ENCODE measurements at places on chromosomes 6 and 20. TPM values are rescaled to one million over a fixed set of nuclear protein-coding genes. Genes with fewer than 3 reads are reported as not detected.

GRCh38 chr6:50289366-50289765 lies 239.6 kb upstream of the DEFB112 start:
- no peak for DNase-seq

GRCh38 chr20:32606107-32606506 lies 21.0 kb upstream of the NOL4L start:
- no peak for DNase-seq

- DNase-seq = no peak
Observed at GRCh38 chr6:37874726-37875125, 55.2 kb downstream of the ZFAND3 start.

DNA sequence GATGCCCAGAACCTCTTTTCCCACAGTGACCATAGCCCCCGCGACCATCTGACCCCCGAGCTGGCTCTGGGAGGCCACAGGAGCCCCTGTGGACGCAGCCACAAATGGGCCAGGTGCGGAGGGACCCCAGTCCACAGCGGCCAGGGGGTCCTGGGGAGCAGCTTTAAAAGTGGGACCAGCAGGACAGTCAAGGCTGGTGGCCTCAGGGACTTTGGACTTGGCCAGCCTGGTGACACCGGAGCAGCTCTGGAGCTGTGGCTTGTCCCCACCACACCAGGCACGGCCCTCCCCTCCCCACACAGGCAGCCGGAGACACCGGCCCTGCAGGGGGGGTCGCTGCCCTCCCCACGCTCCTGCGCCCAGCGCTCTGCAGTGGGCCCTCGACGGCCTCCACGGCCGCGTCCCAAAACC lies 3.5 kb downstream of the FNDC11 start:
- no peak for DNase-seq

DNA sequence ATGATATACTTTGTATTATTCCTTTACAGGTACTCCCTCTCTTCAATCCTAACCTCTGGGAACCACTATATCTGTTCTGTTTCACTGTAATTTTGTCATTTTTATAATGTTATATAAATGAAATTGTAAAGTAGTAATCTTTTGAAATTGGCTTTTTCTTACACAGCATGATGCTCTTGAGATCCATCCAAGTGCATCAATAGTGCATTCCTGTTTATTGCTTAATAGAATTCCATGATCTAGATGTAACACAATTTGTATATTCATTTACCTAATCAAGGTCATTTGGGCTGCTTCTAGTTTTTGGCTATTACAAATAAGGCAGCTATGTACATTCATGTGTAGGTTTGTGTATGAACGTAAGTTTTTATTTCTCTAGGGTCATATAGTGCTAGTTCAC lies 174.6 kb downstream of the KHDC1L start:
- DNase-seq = no peak

The WFDC10B gene
- total RNA-seq = not detected

The HLA-DRB1 gene
- total RNA-seq = not detected

Data from epithelial cell of proximal tubule (primary cell).